ENCODE measurements at places on chromosomes 7 and 10. TPM values are rescaled to one million over a fixed set of nuclear protein-coding genes. Genes with fewer than 3 reads are reported as not detected.

GRCh38 chr10:72331575-72332422 is 22.9 kb downstream of the DNAJB12 start:
- DNase-seq, result peak; percentile 59

GRCh38 chr10:1142596-1142995 is 86.4 kb downstream of the WDR37 start:
- DNase-seq, result no peak

AGAP5 gene
- total RNA-seq, result 2.9 TPM

DNA sequence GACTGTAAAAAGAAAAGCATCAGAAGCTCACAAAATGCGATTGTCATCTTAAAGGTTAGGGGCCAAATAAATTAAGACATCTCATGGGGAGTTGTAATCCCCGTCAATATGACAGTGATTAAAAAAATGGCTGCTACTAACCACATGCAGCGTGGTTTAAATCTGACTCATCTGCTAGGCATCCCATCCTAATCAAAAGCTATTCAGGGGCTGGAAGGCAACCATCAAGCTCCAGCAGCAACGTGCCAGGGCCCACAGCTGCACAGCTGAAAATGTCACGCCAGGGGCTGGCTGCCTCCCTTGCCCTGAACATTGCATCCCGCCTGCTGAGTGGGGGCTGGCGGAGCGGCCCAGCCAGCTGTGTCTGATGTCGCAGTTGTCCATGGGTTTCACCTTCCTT is 66.3 kb upstream of the FRMD4A start:
- DNase-seq, result peak; percentile 97

HELLS gene
- total RNA-seq, result 19.7 TPM

- DNase-seq, result no peak
Observed at GRCh38 chr10:13439313-13440184, 89.3 kb downstream of the BEND7 start.

- DNase-seq, result no peak
Observed at GRCh38 chr10:98858525-98858924, 377.1 kb downstream of the HPSE2 start.

ITPRID1 gene
- total RNA-seq, result not detected

- no peak for DNase-seq
Observed at GRCh38 chr10:114682121-114682520, 24.0 kb upstream of the ABLIM1 start.

- no peak for DNase-seq
Observed at GRCh38 chr10:17109046-17109445, 20.6 kb downstream of the CUBN start.

GRCh38 chr7:73436031-73436929 is 2.7 kb downstream of the FZD9 start:
- DNase-seq, result no peak

PDIA4 gene
- total RNA-seq, result 123 TPM

IQCE gene
- 210 TPM for total RNA-seq
